Stimulated activated CD8-positive, alpha-beta memory T cell treated with anti-CD3 and anti-CD28 coated beads, Interleukin-15, amount 100 ng/mL, for 1 hour (primary cell): ENCODE measurements at places on chromosomes 2 and 18.

GRCh38 chr2:135093670-135094330, 41.7 kb downstream of the RAB3GAP1 start:
- no peak for DNase-seq

- no peak for DNase-seq
Measured at GRCh38 chr2:210611466-210611865, 55.1 kb downstream of the CPS1 start.

- peak; percentile 38 for DNase-seq
Measured at GRCh38 chr2:70084973-70085710, 2.1 kb upstream of the PCBP1 start.

GRCh38 chr2:61943251-61943650, 37.8 kb downstream of the COMMD1 start:
- DNase-seq, result no peak

DNA sequence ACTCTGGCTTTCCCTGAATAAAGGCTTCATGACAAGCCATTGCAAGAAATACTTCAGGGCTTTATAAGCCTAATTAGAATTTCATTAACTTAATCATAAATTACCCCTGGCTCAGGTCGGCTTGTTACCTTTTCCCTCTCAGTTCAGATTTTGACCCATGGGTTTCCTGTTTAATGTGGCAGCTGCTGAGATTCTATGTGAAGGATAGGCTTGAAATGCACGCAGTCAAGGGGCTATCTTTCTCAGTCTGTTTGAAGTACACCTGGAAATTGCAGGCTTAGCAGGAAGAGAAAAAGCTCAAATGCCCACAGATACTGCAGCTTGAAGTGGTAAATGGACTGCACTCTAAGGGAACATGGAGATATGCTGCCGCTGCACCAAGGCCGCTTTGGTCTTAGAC, 49.4 kb downstream of the CAVIN2 start:
- DNase-seq, result no peak
